ENCODE measurements at places on chromosomes 5 and 9. TPM values are rescaled to one million over a fixed set of nuclear protein-coding genes. Genes with fewer than 3 reads are reported as not detected.

IL4 gene
- total RNA-seq, result not detected

EPB41L4A gene
- 42.6 TPM for total RNA-seq

- no peaks in the 10 kb centered on the region for H3K36me3 ChIP-seq
- H3K4me1 ChIP-seq, result no peaks in the 10 kb centered on the region
- H3K27me3 ChIP-seq, result no peaks in the 10 kb centered on the region
- no peak overlapping the region for H3K4me3 ChIP-seq
- peak; percentile 24 for DNase-seq
Measured at GRCh38 chr9:34809504-34810186, 99.7 kb upstream of the CCL21 start.

- peaks cover 14% of the 10 kb centered on the region for H3K4me1 ChIP-seq
- H3K27me3 ChIP-seq, result no peaks in the 10 kb centered on the region
- no peak for DNase-seq
- H3K36me3 ChIP-seq, result no peaks in the 10 kb centered on the region
- H3K27ac ChIP-seq, result no peak overlapping the region
Measured at GRCh38 chr9:86077276-86077675, 22.1 kb downstream of the GOLM1 start.

PSD2 gene
- total RNA-seq, result not detected

MSX2 gene
- total RNA-seq, result 0.29 TPM

DNA sequence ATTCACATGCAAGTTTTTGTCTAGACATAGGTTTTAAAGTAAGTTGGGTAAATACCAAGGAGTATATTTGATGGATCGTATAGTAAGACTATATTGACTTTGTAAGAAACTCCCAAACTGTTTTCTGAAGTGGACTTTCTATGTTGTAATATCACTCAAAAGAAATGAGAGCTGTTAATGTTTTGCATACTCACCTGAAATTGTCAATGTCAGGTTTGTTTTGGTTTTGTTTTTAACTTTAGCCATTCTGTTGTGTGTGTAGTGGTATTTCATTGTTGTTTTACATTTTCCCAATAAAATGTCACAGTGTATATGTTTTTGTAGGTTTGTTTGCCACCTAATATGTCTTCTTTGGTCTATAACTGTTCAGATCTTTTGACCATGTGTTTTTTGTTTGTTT, 375.7 kb upstream of the CDH9 start:
- no peaks in the 10 kb centered on the region for H3K27me3 ChIP-seq
- H3K4me1 ChIP-seq, result no peaks in the 10 kb centered on the region
- H3K27ac ChIP-seq, result no peak overlapping the region

SEMA4D gene
- 29.5 TPM for total RNA-seq

- no peaks in the 10 kb centered on the region for H3K36me3 ChIP-seq
- peaks cover 29% of the 10 kb centered on the region for H3K4me1 ChIP-seq
- no peak overlapping the region for H3K27ac ChIP-seq
- no peak overlapping the region for H3K4me3 ChIP-seq
- DNase-seq, result peak; percentile 79
Measured at GRCh38 chr9:96858018-96858573, 3.8 kb upstream of the ZNF782 start.

GRCh38 chr5:139251281-139251687, 42.3 kb upstream of the MATR3 start:
- no peak overlapping the region for H3K27ac ChIP-seq
- H3K27me3 ChIP-seq, result no peaks in the 10 kb centered on the region
- DNase-seq, result no peak
- H3K36me3 ChIP-seq, result no peaks in the 10 kb centered on the region

- no peaks in the 10 kb centered on the region for H3K27me3 ChIP-seq
- no peak overlapping the region for H3K4me3 ChIP-seq
Measured at GRCh38 chr5:36946101-36946500, 69.5 kb downstream of the NIPBL start.

- H3K27ac ChIP-seq, result no peak overlapping the region
- H3K36me3 ChIP-seq, result no peaks in the 10 kb centered on the region
- no peaks in the 10 kb centered on the region for H3K27me3 ChIP-seq
- DNase-seq, result no peak
- H3K4me1 ChIP-seq, result no peaks in the 10 kb centered on the region
Measured at GRCh38 chr5:87735923-87736322, 323.2 kb upstream of the CCNH start.

DNA sequence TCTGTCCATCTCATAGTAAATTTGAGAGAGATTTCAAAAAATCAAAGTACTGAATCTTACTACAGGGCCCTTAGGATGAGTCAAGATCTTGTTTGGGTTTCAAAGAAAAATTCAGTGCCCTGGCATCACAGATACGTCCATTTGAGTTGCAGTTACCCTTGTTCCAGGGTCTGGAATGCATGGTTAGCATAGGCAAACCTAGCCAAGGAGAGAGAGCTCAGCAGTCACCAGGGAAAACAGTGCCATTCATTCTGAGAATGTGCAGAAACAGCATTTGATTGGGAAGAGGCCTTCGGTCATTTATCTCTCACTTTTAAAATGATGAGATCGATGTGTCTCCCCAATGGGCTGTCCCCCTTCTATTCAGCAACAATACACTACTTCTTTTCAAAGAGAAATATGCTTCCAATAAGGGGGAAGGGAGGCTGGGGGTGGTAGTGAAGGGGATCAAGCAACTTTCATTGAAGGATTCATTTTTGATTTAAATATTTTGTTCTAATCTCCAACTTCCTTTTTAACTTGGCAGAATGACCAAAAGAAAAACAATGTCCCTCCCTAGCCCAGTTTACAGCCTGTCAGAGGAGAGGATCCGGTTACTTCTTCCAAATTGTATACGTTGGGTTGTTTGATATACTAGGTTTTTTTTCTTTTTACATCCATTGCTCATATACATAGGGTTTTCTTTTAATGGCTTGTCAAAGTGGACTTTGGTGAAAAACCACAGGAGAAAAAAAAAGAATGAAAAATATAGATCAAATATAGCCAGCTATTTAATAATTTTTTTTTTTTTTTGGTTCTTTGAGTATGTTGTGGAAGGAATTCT, 491.1 kb downstream of the CCDC171 start:
- no peaks in the 10 kb centered on the region for H3K27me3 ChIP-seq
- H3K27ac ChIP-seq, result no peak overlapping the region
- no peaks in the 10 kb centered on the region for H3K36me3 ChIP-seq
- H3K4me1 ChIP-seq, result no peaks in the 10 kb centered on the region
- no peak for DNase-seq
- H3K4me3 ChIP-seq, result no peak overlapping the region

GRCh38 chr5:77546-77945, 14.4 kb upstream of the PLEKHG4B start:
- no peak for DNase-seq
- H3K36me3 ChIP-seq, result no peaks in the 10 kb centered on the region
- no peak overlapping the region for H3K4me3 ChIP-seq
- H3K27me3 ChIP-seq, result no peaks in the 10 kb centered on the region
- H3K27ac ChIP-seq, result no peak overlapping the region

DNA sequence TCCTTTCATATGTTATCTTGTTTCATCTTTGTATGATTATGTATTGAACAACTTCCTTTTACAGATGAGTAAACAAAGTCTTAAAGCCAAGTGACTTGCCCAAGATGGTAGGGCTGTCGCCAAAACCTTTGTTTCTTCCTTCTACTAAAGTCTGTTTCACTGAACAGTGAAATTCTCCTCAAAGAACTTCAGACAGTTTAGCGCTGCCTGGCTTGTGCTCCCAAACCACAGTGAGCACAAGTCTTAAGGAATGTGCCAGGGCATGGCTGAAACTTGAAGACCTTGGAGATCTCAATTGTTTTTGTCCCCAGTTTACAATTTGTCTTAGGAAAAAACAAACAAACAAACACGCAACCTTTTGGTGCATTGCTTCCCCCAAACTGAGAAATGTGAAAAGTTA, 273.5 kb downstream of the CRB2 start:
- H3K4me3 ChIP-seq, result no peak overlapping the region
- H3K36me3 ChIP-seq, result peaks cover 6% of the 10 kb centered on the region
- H3K27me3 ChIP-seq, result no peaks in the 10 kb centered on the region
- H3K4me1 ChIP-seq, result no peaks in the 10 kb centered on the region

DNA sequence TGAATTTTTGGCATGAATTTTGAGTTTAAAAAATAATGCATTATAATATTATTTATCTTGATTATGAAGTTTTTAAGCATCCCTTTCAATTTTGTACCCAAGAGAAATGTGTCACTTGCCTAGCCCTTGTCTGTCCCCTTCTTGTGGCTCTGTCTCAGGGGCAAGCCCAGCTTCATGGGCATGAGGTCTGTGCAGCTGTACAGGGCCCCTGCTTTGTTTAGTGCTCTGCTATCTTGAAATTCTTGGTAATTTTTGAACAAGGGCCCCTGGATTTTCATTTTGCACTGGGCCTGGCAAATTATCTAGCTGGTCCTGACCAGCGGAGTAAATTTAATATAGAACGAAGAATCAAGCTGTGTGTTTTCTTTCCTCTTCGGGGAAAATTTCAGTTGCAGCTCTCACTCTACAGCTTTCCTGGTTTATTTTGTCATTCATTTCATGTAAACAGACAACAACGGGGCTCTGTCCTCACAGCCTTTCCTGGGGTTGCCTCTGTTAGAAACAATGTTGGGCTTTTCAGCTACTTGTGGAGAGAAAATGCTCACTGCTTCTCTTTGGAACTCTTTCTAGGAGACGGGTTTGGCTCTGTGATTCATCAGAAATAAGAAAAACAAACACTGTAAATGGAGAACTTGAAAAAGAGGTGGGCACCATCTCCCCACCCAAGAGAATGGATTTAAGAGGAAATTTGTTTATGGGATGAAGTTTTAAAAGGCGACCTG, 41.1 kb downstream of the LIX1 start:
- H3K27ac ChIP-seq, result peak overlapping the region; percentile 79
- no peak overlapping the region for H3K4me3 ChIP-seq
- no peak for DNase-seq
- peaks cover 23% of the 10 kb centered on the region for H3K4me1 ChIP-seq
- H3K36me3 ChIP-seq, result no peaks in the 10 kb centered on the region

GRCh38 chr5:144328980-144329379, 158.3 kb downstream of the KCTD16 start:
- H3K27me3 ChIP-seq, result no peaks in the 10 kb centered on the region
- no peak overlapping the region for H3K27ac ChIP-seq
- no peaks in the 10 kb centered on the region for H3K36me3 ChIP-seq
- H3K4me1 ChIP-seq, result no peaks in the 10 kb centered on the region

- no peaks in the 10 kb centered on the region for H3K27me3 ChIP-seq
- no peak overlapping the region for H3K27ac ChIP-seq
- no peak overlapping the region for H3K4me3 ChIP-seq
- H3K36me3 ChIP-seq, result peaks cover 2% of the 10 kb centered on the region
Measured at GRCh38 chr9:96484521-96484931, 34.6 kb downstream of the HABP4 start.

CCDC192 gene
- total RNA-seq, result not detected

DNA sequence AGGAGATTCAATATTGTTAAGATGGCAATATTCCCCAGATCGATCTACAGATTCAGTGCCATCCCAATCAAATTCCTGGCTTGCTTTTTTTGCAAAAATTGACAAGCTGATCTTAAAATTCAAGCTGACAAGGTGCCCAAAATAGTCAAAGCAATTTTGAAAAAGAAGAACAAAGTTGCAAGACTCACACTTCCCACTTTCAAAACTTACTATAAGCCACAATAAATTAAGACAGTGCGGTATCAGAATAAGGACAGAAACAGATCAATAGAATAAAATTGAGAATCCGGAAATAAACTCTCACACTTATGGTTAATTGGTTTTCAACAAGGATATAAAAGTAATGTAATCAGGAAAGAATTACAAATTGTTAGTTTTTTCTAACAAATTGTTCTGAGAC, 97.1 kb downstream of the NRG2 start:
- H3K4me3 ChIP-seq, result no peak overlapping the region
- no peaks in the 10 kb centered on the region for H3K27me3 ChIP-seq
- H3K27ac ChIP-seq, result no peak overlapping the region
- H3K36me3 ChIP-seq, result no peaks in the 10 kb centered on the region
- H3K4me1 ChIP-seq, result peaks cover 7% of the 10 kb centered on the region
- DNase-seq, result no peak

DNA sequence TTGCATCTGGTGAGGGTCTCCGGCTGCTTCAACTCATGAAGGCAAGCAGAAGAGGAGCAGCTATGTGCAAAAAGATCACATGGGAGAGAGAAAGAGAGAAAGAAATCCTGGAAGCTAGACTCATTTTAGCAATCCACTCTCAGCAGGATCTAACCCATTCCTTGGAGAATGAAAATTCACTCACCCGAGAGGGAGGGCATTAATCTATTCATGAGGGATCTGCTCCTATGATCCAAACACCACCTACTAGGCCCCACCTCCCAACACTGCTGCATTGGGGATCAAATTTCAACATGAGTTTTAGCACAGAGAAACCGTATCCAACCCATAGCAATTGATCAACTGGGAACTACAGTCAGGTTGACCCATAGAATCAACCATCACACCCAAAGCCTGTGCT, 98.1 kb upstream of the SV2C start:
- no peaks in the 10 kb centered on the region for H3K27me3 ChIP-seq
- no peaks in the 10 kb centered on the region for H3K4me1 ChIP-seq
- no peak for DNase-seq
- no peak overlapping the region for H3K27ac ChIP-seq
- no peak overlapping the region for H3K4me3 ChIP-seq

PLAC8L1 gene
- total RNA-seq, result not detected

NXNL2 gene
- total RNA-seq, result 0.81 TPM

DNA sequence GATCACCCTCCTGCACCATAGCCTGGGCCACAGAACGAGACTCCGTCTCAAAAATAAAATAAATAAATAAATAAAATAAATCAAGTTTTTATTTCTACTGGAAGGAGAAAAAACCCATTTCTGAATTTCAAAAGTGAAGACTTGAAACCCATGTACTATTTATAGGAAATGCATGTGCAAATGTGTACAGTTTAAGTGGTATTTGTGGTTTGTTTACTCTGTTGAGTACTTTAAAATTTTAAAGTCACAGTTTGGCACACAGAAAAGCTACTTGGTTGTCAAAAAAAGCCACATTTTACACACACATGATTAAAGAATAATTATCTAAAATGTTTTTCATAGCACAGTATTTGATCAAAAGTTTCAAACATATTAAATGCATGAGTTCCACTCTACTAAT, 43.6 kb downstream of the NR3C1 start:
- H3K36me3 ChIP-seq, result no peaks in the 10 kb centered on the region
- H3K4me3 ChIP-seq, result no peak overlapping the region
- H3K27me3 ChIP-seq, result no peaks in the 10 kb centered on the region

GRCh38 chr5:26610577-26610976, 427.8 kb downstream of the CDH9 start:
- no peak for DNase-seq
- H3K4me3 ChIP-seq, result no peak overlapping the region
- no peaks in the 10 kb centered on the region for H3K4me1 ChIP-seq

OCLN gene
- total RNA-seq, result 148 TPM
